NCI-H2081 (cell line): ENCODE measurements at places on chromosomes 13 and 19.
A peak's percentile ranks its signal among the peaks of the same experiment; 100 is the strongest.

GRCh38 chr13:106034201-106034600 lies 501.3 kb downstream of the EFNB2 start:
- DNase-seq: no peak

- DNase-seq: no peak
Observed at GRCh38 chr19:46339446-46339845, 7.4 kb upstream of the PPP5C start.

GRCh38 chr13:28286263-28286662 lies 147.9 kb downstream of the PAN3 start:
- DNase-seq: no peak

DNA sequence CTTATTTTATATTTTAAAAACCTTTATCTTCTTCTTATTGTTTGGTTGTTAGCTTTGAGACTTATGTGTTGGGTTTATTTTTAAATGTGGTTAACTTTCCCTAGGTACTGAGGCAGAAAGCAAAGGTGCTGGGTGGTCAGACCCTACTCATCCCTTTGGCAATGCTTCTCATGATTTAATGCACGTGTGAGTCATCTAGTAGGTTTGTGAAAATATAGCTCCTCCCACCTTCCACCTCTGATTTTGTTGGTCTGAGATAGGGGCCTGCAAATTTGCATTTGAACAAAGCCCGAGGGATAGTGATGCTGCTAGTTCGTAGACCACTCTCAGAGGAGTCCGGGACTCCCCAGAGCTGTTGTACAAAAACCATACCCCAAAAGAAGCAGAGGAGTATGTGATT lies 771.3 kb upstream of the ARGLU1 start:
- DNase-seq: no peak

GRCh38 chr13:30172593-30173302 lies 134.6 kb downstream of the KATNAL1 start:
- no peak for DNase-seq

GRCh38 chr19:11767633-11768133 lies 883 bp downstream of the ZNF441 start:
- no peak for DNase-seq

- DNase-seq: no peak
Observed at GRCh38 chr13:53160211-53160610, 131.6 kb downstream of the OLFM4 start.

- DNase-seq: peak; percentile 57
Observed at GRCh38 chr19:32828643-32829344, 40.8 kb downstream of the SLC7A9 start.

DNA sequence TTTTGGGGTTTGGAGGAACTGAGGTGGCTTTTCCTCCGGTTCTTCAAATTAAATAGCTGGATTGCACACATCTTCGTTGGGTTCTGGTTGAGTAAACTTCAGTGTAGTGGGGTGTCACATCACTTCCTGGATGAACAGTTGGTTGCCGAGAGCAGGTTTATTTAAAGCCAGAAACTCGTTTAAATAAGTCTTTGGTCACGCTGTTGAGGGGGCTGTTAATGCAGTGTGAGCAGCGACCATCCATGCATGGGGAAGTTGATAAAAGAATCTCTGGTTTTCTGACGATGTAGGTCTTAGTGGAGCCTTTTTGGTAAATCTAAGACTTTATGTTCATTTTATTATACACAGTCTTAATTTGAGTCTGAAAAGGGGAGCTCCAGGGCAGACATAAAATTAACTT lies 351.2 kb upstream of the ARGLU1 start:
- DNase-seq: no peak

- DNase-seq: no peak
Observed at GRCh38 chr13:60838581-60838980, 441.6 kb downstream of the TDRD3 start.

GRCh38 chr13:48158915-48159314 lies 64.0 kb upstream of the MED4 start:
- no peak for DNase-seq

- DNase-seq: no peak
Observed at GRCh38 chr19:33509774-33510173, 11.8 kb downstream of the PEPD start.

DNA sequence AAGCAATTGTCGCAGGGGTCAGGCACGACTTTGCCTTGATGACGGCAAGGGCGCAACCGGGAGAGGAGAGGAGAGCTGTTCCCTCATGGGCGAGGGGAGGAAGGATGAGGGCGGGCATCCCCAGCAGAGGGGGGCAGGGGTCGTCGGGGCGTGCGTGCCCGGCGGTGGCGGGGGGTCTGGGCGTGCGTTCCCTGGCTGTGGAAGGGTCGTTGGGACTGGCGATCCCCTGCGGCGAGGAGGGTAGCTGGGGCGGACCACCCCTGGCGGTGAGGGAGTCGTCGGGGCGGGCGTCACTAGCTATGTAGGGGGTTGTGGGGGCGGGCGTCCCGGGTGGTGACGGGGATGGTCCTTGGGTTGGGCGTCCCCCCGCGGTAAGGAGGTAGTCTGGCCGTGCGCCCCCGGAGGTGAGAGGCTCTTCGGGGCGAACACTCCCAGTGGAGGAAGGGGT lies 1.7 kb downstream of the COMP start:
- no peak for DNase-seq

DNA sequence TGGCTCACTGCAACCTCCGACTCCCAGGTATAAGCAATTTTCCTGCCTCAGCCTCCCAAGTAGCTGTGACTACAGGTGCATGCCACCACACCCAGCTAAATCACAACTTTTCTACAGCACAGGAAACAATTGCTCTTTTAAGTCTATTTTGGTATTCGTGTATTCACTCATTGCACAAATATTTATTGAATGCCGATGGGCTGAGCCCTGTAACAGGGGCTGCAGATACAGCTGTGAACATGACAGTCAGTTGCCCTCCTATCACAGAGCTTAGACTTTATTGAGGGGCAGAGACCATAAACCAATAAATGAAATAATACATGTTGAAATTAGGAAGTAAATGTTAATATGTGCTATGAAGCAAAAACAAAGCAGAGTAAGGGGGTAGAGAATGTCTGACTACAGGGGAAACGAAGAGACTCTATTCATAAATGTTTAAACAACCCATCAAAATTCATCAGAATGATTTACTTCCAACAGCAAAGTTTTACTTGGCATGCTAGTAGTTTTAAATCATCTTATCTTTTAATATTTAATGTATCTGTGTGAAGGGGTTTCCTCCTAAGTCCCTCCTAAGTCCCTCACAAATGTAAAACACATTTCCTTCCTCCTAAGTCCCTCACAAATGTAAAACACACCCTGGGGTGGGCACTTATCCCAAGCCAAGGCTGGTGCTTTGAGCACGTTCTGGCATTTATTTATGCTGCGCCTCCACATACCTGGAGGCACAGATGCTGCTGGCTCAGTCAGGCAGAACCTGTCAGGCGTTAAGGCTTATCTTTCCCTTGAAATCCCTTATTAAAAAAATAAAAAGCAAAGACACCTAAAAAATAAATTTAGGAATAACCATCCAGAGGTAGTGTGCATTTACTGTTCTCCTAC lies 140.8 kb downstream of the MIPEP start:
- DNase-seq: no peak

DNA sequence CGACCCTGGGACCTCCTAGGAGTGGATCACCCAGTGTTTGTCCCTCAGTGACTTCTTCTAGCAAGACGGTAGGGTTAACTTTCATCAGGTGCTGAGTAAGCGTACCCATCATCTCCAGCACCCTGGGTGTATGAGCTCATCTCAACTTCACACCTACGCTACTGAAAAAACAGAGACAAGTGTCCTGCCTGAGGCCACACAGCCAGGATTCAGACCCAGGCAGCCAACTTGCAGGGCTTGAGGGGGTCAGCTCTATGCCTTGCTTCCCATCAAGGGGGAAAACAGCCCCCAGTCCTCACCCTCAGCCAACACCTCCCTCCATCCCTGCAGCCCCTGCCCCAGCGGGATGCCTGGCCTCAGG lies 4.6 kb downstream of the TLE2 start:
- no peak for DNase-seq

DNA sequence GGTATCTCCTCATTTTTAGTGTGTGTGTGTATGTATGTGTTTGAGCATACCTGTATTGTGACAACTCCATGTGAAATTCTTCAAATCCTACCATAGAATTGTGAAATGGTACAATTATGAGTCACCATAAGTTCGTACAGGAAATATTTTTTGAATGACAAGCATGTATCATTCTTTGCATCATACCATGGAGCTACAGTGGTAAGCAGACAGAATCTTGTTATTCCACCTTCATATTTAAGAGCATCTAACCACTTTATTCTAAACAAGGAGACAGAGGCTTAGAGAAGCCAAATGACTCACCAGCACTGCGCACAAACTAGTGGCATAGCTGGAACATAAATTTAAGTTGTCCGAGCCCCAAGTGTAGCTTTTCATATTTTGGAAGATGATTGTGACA lies 4.5 kb upstream of the EPSTI1 start:
- DNase-seq: no peak

DNA sequence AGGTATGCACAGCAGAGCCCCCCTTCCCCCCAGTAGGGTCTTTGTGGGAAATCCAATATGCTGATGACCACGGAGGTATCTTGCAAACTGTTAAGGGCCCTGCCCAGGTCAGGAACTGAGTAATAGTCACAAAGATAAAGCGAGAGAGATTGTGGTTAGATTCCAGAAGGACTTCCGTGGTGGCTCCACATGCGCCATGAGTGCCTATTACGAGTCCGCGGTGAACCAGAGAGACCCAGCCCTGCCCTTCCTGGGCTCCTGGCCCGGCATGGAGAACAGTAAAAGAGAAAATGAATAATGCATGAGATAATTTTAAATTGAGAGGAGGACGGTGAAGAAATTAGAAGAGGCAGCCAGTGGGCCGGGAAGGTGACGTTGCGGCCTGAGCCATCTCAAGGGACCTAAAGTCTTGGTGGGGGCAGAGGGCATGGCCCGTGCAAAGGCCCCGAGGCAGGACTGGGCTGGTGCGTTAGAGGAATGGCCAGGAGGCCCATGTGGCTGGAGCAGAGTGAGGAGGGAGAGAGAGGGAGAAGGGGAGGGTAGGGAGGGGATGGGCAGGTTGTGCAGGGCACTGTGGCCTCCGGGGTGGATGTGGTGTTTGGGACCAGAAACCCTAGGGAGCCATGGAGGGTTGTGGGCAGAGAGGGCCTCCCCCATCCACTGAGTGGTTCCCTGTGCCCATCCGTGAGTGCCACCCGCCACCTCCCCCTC lies 46.6 kb upstream of the NFIC start:
- DNase-seq: no peak

GRCh38 chr19:41018736-41019290 lies 27.7 kb downstream of the CYP2B6 start:
- DNase-seq: no peak

DNA sequence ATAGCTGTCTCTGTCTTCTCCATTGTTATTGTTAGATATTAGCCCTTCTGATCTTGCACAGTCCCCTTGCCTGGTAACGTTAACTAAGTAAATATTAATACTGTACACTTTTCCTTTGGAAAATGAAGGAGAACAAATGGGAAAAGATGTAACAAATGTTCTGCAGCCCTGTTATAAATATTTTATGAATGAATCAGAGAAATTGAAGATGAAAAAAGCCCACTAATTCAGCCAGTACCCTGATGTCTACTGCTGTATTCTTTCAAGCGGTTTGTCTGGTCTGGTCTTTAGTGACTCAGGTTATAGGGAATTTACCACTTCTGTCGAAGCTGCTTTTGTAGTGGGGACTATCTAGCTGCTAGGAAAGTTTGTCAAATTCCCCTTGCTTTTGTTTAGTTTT lies 121.0 kb downstream of the COG6 start:
- no peak for DNase-seq

- no peak for DNase-seq
Observed at GRCh38 chr19:18677156-18677555, 6.3 kb upstream of the CRTC1 start.

- DNase-seq: peak; percentile 93
Observed at GRCh38 chr19:49127674-49128544, 8.6 kb downstream of the PPFIA3 start.

DNA sequence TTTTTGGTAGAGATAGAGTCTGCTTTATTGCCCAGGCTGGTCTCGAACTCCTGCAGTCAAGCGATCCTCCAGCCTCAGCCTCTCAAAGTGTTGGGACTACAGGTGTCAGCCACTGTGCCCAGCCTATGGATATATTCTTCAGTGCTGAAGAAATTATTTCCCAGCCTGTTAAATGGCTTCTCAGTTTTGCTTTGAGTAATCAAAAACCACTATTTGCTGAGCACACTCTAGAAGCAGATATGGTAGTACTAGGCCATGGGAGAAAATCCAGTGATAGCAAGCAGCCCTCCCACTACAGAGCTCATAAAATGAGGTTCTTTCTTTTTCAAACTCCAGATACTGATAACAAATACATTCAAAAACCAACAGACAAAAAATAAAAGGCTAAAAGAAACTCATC lies 80.6 kb upstream of the CLDN10 start:
- DNase-seq: no peak

DNA sequence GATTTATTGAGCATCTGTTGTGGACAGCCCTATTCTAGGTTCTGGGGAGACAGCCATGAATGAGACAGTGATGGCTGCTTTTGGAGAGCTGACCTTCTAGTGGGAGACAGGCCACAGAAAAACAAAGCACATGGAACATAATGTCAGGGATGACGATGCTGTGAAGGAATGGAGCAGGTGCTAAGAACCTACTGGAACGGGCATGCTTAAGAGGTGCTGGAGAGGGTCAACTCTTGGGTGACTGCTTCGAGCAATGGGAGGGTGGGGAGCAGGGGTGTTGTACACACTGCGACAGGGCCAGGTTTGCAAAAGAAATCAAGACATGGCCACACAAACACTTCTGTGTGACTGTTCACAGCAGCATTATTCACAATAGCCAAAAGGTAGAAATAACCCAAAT lies 12.1 kb upstream of the CEACAM16 start:
- DNase-seq: no peak

GRCh38 chr13:64410276-64411053 lies 2819.7 kb downstream of the PCDH9 start:
- DNase-seq: no peak

GRCh38 chr13:34765446-34766180 lies 176.5 kb upstream of the NBEA start:
- no peak for DNase-seq
